ENCODE measurements at places on chromosomes 4 and X.
A peak's percentile ranks its signal among the peaks of the same experiment; 100 is the strongest.

DNA sequence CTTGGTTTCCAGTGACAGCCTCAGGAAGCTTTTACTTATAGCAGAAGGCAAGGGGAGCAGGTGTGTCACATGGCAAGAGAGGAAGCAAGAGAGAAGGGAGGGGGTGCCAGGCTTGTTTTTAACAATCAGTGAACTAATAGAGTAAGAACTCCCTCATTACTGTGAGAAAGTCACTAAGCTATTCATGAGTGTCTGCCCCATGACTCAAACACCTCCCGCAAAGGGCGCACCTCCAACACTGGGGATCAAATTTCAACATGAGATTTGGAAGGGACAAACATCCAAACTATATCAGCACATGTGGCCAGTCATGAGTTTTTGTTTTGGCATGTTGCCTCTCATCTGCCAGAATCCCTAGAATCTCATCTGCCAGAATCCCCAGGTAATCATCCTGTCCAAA lies 183.5 kb upstream of the C1QTNF7 start:
- DNase-seq: no peak

DNA sequence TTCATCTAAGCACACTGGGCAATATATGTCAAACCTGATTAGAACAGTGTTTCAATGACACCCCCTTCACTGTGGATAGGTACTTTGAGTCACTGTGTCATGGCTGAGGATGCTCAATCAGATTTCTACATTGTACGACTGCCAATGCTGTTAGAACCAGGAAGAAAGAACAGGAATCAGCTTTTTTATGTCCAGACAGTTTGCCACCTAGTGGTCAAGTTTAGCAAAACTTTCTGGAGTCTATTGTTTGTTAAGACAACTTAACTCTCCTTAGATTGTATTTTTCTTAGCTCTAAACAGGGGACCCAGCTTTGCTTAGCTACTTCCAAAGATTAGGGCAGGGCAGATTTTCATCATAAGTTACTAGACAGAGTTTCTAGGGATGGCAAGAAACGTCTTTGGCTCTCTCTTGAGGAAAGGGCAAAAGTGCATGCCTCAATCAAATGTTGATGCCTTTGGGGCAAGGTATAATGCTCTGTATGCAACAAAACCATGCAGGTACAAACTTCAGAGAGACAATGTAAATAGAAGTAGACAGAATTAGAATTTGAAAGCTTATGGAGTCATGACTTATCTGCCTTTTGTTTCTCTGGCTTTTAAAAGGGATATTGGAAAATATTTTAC lies 40.5 kb upstream of the BMP3 start:
- peak; percentile 62 for DNase-seq

DNA sequence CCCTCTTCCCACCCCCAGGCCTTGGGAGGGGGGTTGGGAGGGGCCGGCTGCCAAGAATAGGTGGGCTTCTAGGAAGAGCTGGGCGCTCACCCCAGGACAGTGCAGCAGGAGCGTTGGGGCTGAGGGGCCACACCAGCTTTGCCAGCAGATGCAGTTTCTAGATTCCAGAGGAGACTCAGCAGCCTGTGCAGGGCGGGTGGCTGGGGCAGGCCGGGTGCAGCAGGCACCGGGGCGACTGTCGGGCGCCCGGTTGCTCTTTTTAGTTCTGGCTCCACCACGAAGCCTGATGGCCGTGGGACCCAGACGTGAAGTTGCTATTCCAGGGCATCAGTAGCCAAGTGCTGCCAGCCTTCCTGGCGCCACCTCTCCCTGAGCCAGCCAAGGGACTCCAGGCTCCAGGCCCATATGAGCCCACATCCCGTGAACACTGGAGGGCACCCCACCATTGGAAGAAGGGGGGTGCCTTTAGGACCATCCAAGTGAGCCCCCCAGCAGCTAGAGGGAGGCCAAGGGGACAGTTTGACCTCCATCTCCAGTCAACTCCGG lies 5.8 kb downstream of the SSR4 start:
- DNase-seq: no peak

DNA sequence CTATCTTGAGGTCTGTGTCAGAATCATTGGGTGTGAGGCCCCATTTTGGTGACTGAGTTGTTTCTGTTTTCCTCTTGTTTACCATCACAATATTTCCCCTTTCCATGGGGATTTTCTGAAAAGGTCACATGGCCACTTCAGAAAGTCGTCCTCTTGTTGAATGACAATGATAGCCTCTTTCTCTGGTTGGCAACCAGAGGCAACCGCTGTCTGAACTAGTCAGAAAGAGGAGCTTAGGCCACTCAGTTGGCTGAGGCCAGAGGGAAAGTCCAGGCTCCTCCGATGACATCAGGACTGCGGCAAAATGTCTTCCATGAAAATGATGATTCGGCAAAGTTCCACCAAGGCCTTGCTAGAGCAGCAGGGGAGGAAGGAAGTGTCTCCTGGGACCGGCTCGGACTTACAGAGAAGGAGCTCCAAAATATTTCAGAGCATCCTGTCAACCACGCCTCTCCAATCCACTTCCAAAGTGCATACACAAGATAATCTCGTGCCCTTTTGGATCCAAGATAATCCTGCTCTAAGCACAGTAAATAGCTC lies 19.1 kb upstream of the RBM47 start:
- no peak for DNase-seq

GRCh38 chr4:99404595-99405287 lies 30.4 kb downstream of the ADH7 start:
- no peak for DNase-seq

DNA sequence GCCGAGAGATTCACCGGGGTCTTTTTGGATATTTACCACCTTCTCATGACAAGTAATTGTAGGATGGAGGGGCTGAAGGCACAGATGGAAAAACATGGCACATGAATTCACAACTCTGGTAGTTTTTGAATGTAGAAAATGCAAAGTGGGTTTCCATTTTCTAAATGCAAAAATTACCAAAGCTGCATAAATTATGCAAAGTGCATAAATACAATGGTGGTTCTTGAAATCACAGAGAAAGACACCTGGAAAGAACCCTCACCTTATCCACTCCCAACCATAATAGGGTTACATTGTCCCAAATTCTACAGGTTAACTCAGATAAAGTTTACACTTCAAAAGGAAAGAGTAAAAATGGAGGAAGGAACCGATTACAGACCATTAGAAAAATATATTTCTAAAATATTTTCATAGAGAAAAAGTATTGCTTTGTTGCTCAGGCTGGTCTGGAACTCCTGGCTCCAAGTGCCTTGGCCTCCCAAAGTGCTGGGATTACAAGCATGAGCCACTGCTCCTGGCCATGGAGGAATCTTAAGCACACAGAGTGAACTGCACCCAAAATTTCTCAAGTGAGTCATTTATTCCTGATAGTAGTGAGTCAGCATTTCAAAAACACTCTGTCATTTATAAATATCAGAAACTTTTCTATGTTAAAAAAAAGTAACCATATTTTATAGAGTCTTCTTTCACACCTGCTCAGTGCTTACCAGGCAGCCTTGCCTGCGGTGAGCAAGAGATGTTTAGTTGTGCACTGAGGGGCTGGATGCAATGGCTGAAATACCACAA lies 101.4 kb downstream of the FIP1L1 start:
- DNase-seq: no peak

DNA sequence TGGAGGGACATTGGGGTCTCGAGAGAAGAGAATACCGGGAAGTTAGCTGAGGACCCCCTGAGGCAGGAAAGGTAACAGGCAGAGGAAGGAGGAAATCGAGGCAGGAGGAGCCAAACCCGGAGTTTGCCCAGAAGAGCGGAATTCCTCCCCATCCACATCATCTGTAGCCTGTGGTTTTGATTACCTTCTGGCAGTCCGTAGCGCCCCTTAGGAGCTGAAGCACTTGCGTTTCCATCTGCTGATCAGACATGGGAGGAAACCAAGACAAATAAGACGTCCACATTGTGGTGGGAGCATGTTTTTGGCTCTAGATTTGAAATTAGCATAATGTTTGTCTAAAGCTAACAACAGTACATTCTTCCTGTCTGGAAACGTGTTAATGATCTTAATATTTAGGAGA lies 26.8 kb upstream of the HMX1 start:
- DNase-seq: no peak

GRCh38 chr4:106907216-106907615 lies 128.9 kb downstream of the DKK2 start:
- no peak for DNase-seq
